ENCODE measurements at places on chromosomes 11 and 22.

DNA sequence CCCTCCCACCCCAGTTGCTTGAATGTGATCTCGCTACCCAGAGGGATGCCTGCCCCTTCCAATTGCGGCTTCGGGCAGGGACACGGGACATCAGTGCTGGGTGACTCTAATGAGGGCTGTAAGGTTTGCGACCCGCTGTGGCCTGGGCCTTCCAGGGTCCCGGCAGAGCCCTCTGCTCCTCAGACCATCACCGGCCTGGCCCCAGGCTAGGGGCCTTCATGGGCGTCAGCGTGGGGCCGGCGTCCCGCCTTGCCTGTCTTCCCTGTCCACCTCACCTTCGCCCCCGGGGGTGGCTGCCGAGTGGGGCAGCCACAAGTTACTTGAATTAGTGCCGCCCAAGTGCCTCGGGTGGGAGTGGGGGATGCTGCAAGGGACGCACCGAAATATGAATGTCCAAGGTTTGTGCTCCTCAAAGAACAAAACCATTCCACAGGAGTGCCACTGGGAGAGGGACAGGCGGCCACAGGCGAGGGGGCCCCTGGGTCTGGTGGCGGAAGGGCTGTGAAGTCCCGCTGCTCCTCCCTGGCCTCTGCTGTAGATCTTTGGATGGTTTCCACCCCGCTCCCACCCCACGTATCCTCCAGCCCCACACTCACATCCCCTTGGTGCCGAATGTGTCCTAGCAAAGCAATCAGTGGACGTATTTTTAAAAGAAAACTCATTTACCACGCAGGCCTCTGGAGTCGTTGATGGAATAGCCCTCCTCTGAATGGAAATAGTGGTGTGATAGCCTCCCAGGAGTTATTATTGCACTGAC, 317.1 kb downstream of the NTM start:
- no peak for DNase-seq

GRCh38 chr11:27646051-27646818, 54.0 kb downstream of the BDNF start:
- DNase-seq, result no peak

DNA sequence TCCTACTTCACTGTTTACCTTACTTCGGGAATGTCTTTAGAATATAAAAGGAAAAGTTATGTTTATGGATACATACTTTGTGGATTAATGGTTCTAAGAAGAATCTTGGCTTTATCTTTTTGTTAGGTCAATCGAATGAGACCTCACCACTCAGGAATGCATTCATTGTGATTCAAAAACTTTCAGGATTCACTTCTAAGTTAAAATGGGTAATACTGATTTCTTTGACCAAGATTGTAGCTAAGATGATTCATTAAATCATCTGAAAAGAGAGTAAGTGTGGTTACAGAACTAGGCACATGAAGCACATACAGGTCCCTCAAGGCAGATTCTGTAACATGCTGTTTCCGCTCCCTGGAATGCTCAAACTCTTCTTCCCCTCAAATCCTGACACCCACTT, 716.4 kb downstream of the KCNA4 start:
- DNase-seq, result no peak

- no peak for DNase-seq
Observed at GRCh38 chr22:23102776-23103175, 32.5 kb downstream of the GNAZ start.

GRCh38 chr11:57356268-57356667, 18.1 kb downstream of the P2RX3 start:
- no peak for DNase-seq

GRCh38 chr11:16380941-16381568, 24.7 kb upstream of the SOX6 start:
- no peak for DNase-seq

GRCh38 chr22:36565686-36566085, 36.7 kb upstream of the EIF3D start:
- no peak for DNase-seq

Data from GM13976 (cell line).